ENCODE measurements at places on chromosomes 12 and 14.

DNA sequence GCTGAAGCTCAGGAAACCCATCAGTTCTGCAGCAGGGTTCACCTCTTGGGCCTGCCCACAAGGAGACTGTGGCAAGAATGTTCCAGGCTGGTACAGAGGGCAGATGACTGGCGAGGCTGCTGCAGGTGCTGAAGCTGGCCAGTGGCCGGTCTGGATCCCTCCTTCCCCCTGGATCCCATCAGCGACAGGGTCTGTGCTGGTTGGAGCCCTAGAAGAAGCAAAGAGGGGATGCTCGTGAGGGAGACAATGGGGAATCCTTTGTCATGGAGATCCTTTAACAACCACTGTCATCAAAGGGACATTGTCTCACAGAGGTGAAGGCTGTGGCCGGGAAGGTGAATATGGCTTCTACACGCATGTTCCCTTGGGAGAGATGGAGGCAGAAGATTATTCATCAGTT, 211.4 kb upstream of the TMEM132C start:
- no peak for DNase-seq

DNA sequence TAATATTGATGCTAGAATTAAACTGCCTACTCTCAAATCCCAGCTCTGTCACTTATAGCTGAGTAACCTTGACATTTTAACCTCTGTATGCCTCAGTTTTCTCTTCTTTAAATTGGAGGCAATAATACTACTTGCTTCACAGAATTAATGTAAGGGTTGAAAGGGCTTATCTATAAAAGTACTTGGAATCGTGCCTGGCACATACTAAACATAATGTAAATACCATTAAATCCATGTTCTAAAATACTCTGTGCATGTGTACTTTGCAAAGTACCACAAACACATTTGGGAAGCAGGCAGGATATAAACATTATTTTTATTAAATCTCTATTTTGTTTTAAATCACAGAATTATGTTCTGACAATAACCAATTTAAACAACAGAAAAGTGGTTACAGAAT, 41.9 kb downstream of the DYRK4 start:
- no peak for DNase-seq

- no peak for DNase-seq
Measured at GRCh38 chr14:94748667-94749347, 21.1 kb downstream of the GSC start.

- DNase-seq = no peak
Measured at GRCh38 chr14:69066396-69067171, 86.3 kb downstream of the DCAF5 start.

- DNase-seq = no peak
Measured at GRCh38 chr12:19382563-19382962, 56.7 kb upstream of the AEBP2 start.

DNA sequence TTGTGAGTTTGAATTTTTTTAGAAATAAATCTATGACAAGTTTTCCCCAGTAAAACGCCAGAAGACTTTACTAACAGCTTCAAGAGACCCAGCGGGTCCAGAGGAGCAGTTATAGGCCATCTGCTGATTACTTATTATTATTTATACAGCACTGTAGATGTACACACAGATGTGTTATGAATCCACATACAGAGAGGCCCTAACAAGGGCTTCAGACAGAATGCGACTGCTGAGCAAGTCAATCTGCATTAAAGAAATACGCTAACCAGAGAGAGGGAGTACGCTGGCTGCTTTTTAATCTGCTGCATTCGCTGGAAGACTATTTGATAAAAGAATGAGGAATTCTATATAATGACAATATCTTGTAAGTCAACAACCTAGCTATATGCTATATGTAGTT, 32.5 kb downstream of the ATF7 start:
- no peak for DNase-seq

- DNase-seq = no peak
Measured at GRCh38 chr14:40694023-40694422, 912.7 kb upstream of the LRFN5 start.

DNA sequence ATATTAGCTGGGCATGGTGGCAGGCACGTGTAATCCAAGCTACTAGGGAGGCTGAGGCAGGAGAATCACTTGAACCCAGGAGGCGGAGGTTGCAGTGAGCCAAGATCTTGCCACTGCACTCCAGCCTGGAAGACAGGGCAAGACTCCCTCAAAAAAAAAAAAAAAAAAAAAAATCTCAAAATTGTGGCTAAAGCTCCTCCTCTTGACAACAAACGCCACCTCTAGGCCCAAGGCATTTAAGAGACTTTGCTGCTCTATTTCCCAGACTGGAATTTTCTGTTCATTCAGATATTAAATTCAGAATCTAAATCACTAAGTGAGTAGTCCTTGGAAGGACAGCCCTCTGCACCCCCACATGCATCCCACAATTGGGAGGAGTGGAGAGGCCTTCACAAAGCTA, 1.4 kb downstream of the ZFYVE1 start:
- no peak for DNase-seq

GRCh38 chr12:54053751-54054741, at the start of gene HOXC4:
Gene HOXC4, plus strand, starts transcription at chr12:54053835. Its CDS starts 88 bp downstream, at chr12:54053923.
- DNase-seq = no peak

GRCh38 chr14:59275668-59276067, 87.2 kb downstream of the DAAM1 start:
- DNase-seq = no peak

DNA sequence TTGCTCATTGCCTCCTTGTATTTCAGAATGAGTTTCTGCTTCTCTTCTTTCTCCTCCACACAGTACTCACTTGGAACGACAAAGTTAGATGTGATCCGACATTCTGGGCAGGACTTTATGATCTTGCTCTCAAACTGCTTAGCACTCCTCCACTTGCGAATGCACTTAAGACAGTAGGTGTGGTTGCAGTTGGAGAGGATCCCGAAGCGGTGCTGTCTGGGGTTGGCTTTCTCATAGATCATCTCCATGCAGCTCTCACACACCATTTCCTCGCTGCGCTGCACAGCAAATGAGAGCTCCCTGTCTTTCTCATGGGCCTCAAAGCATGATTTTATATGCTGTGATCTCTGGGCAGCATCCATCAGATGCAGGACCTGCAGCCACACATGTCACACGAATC, 245.7 kb downstream of the C12orf50 start:
- no peak for DNase-seq

DNA sequence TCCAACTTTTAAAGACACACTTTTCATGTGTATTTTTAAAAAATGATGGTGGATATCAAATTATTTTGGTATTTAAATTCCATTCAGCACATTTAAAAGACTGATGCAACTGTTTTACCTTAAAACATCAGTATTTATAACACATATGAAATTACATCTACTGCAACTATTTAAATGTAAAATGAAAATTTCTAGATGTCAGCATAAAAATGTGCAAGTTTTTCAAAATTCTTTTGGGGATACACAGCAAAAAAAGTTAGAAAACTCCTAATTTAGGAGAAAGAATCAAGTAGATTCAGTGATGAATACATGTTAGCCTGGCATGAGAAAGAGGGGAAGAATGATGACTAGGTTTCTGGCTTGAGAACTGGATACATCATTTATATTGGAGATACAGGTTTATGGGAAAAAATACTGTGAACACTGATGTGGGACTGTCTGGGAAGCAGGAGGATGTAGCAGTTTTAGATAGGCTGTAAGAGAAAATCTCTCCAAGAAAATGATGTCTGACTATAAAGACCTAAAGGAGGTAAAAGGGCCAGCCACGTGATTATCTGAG, 9.2 kb downstream of the SOS2 start:
- no peak for DNase-seq

DNA sequence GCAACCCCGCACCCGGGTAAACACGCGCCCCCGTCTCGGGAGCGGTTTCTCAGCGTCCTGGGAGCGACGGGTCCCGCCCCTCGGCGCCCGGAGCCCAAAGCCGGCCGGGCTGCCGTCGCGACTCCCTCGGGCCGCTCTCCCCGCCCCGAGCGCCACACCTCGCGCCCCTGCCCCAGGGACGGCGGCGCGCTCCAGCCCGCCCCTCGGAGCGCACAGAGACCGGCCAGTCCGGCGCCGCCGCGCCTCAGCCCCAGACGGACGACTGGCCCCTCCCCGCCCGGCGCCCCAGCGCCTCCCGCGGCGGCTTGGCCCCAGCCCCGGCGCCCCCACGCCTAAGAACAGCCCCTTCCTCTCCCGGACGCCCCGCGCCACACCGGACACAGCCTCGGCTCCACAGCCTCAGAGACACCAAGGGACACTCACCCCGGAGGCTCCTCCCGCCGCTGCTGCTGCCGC, 411 bp downstream of the BTBD7 start:
- DNase-seq = peak; percentile 26

DNA sequence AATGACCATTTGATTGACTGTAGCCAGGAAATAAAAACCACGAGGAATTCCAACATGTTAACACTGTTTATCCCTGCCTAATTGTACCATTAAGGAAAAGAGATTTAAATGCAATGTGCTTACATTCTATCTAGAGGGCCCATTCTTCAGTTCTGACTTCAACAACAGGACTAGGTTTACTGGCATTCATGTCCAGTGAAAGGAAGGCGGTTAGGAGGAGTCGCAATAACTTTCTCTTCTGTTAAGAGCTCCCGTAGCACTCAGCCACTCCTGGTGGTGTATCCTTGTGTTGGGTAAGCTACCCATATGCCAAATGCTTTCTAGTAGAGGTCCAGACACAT, 154.7 kb downstream of the STXBP6 start:
- no peak for DNase-seq

DNA sequence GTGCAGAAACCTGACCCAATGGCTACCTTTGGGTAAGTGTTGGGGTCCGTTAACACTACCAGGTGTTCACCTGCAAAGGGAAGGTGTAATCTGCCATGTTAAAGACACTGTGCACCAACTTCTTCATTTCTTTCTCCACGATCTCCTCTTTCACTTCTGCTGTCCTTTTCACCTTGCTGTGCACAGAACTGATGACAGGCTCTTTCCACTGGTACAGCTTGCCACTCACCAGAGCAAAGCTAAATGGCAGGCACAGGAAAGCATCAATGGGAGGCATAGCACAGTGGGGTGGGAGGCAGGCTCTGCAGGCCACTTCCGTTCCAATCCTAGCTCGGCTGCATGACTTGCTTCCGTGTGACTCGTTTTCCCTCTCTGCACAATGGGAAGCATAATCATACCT, 2.6 kb upstream of the C12orf76 start:
- DNase-seq = no peak

DNA sequence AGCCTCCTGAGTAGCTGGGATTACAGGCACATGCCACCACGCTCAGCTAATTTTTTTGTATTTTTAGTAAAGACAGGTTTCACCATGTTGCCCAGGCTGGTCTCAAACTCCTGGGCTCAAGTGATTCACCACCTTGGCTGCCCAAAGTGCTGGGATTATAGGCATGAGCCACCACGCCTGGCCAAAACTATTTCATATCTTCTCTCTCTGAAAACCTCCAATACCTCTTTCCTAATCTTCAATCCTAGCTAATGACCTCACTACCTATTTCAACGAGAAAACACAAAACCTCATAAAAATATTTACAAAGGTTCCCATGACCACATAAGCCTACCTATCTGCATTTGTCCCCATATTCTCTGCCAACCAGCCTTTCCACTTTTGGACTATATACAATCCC, 32.3 kb upstream of the ANKS1B start:
- DNase-seq = no peak

DNA sequence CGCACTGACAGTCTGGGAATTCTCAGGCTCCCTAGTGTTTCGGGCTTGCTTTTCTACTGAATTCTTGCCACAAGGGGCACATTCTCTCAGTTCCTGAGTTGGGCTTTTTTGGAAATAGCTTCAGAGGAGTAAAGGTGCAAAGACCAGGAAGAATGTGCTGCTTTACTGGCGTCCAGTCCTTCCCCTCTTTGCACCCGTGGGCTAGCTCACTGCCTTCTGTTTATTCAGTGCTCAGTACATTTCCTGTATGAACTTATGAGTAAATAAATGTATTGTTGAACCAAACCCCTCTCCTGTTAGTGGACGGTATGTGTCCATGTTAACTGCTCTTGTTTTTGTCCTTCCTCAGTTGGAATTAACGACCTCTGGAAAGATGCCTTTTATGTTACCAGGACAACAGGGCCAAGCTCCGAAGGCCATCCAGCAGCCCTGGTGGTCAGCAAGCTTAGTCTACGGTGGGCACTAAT, 24.0 kb downstream of the GSG1 start:
- no peak for DNase-seq

DNA sequence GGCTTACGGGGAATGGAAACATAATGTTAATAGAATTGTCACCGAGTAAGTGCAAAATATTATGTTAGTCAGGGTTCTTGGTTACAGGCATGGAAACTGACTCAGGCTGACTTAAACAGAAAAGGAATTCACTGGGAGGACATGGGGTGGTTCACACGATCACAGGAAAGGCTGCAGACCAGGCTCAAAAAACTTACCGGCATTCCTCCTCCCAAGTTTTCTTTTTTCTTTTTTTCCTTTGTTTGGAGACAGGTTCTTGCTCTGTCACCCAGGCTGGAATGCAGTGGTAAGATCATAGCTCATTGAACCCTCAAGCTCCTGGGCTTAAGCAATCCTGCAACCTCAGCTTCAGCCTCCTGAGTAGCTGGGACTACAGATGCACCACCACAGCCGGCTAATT, 11.9 kb upstream of the UBE2N start:
- no peak for DNase-seq

GRCh38 chr12:27585739-27586265, 61.8 kb downstream of the PPFIBP1 start:
- DNase-seq = no peak

GRCh38 chr12:115700896-115701465, 576.5 kb downstream of the MED13L start:
- DNase-seq = no peak

DNA sequence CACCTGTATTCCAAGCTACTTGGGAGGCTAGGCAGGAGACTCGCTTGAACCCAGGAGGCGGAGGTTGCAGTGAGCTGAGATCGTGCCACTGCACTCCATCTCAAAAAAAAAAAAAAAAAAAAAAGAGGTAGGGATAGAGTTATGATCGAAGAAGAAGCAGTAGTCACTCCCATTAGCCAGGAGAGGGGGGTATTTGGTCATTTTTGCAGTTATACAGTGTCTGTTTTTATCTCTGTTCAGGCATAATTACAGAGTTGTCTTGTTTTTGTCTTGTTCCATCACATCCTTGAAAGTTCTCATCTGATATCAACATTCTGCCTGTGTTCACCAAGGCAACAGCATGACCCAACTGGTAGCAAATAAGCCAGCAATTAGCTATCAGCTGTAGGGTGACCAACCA, 98.5 kb upstream of the TMPO start:
- DNase-seq = no peak

DNA sequence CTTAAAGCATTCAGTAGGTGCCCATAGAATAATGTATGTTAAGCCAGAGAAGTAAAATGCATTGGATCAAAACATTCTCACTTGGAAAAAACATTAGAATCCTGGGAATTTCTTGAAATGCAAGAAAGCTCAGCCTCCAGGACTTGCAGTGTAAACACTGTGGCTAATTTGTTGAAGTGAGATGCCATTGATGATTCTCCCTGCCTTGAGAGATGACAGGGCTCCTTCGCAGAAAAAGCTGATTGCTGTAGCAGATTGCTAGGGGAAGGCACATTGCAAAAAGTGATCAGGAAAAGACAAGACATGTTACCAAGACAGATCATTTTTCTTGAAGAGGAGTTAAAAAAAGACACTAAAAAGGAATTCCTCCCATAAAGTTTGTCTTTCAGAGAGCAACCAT, 204.2 kb upstream of the HMGA2 start:
- DNase-seq = no peak

Data from activated T-cell treated with anti-CD3 and anti-CD28 coated beads for 48 hours (primary cell).